ENCODE measurements at places on chromosomes 6 and 20.
A peak's percentile ranks its signal among the peaks of the same experiment; 100 is the strongest.

- peak; percentile 73 for DNase-seq
Measured at GRCh38 chr6:137699031-137699683, 167.9 kb upstream of the TNFAIP3 start.

DNA sequence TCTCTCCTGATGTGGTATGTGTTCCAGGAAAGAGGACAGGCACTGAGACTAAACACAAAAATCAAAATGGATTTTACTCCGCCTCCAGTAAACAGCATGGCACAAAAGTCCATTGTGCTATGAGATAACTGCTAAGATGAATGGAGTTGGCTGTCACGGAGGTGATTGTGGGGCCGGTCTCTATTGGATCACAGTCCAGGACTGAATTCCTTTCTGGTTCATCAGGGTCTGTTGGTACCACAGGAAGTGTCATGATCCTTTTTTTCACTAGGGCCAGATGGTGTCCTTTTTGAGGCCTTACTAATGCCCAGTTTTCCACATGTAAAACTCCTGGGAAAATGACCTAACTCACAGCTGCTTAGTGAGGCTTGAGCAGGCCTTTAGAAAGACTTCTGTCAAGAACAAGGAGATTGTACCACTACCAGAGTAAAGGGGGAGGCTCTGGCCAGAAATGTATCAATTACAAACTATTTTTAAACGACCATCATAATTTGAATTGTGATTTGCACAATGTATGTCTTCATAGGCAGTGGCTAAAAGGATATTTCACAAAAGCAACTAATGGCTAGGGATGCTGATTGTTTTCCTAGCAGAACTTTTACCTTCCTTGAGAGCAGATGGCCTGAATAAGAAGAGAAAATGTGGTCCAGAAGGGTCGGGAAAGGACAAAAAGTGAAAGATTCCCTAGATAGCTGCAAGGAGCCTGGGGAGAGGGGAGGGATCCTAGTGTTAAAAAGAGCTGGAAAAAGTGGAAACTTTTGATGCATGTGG, 192.2 kb upstream of the POU3F2 start:
- no peak for DNase-seq

DNA sequence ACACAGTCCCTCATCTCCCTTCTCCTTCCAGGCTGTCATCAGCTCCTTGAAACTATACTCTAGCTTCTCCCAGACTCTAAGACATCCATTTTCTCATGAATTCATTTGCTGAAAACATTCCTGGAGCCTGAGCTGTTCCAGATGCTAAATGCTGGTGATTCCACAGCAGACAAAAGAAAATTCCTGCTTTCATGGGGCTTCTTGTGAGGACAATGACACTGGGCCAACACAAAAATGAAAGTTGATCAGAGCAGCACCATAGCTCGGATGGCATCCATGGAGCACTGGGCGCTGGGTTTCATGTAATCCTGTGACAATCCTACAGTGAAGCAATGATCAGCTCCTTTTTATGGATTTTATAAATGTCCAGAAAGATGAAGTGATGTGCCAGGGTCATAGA, 47.4 kb upstream of the STX16 start:
- DNase-seq = no peak

DNA sequence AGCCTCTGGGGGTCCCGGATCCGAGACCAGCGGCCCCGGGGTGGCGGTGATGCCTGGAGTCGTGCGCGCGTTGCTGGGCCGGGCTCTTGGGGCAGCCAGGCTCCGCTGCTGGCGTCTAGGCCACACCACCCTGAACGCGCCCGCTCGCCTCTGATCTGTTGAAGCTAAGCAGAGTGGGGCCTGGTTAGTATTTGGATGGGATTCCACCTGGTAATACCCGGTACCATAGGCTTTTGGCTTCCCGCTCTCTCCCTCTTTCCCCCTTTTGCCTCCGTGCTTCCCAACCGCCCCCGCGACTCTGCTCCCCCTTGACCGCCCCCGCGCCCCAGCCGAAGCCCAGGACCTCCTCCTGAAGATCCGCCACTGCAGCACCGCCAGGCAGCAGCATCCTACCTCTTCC, 1383.5 kb upstream of the DEFB115 start:
- no peak for DNase-seq

GRCh38 chr6:123176706-123177105, 180.7 kb downstream of the CLVS2 start:
- DNase-seq = no peak

DNA sequence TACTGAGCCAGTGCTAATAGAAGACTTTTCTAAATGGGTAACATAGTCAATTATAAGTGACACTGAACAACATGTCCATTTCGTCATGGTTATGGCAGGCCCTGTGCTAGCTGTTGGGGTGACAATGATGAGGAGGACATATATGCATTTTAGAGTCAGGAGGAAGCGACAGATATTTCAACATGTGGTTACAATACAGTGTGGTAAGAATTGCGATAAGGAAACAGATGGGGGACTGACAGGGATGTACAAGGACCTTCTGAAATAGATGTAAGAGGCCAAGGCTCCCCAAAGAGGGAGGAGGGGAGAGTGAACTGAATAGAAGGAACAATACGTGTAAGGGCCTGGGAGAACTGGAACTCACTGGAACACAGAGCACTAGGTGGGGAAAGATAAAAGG, 11.7 kb downstream of the MMP24 start:
- DNase-seq = no peak

Measured in activated CD8-positive, alpha-beta memory T cell treated with anti-CD3 and anti-CD28 coated beads for 24 hours (primary cell).